ENCODE measurements at places on chromosomes 2 and 18.

DNA sequence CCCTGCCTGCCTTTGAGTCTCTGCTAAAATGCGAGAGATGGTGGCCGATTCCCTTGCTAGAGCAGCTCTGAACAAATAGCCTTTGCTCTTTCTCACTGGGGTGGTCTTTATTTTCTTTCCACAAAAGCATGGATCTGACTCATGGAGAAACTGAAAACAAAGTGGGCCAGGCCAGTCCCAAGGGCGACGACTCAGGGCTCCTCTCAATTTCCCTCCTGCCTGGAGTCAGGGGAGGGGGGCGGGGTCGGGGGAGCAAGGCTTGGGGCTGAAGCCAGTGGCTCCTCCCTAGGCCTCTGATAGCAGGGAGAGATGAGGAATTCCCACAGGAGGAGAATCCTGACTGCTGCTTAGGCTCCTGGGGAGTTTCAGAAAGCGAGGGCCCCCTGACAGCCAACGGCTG, 17.1 kb upstream of the IL1R2 start:
- DNase-seq: no peak

DNA sequence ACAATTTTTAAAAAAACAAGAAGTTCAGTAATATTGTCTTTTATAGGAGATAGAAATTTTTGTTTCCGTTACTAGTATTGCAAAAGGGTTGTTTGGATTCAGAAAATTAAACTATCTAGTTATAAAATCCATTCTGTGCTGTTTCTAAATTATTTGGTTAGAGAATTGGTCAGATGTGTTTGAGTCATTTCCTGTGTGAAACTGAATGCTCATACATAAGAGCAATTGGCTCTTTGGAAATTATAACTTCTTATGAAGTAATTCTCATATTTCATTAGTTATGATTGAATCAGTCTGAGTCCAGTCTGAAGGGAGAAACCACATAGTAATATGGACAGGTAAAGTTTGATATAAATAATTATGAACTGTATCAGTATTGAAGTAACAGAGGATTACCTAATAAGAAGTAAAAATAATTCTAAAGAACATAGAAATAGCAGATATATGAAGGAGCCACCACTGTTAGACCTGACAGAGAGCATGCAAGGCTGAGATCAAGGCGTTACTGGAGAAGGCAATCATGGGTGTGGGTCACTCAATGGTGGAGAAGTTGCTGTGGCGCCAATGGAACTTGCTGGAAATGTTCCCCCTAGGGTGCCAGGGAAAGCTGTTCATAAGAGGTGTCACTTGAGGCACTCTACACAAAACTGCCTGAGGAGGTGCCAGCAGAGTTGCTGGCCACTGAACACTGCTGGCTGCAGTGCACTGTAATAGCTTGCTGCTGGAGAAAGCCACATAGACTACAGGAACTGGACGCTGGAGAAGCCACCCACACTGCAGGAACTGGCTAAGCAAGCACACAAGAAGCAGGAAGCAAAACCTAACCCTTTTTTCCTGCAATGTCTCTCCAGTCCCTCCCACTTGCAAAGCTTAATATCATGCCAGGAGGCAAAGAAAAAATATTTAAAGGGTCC, 18.0 kb upstream of the FAP start:
- DNase-seq: no peak

- no peak for DNase-seq
These were observed 5.8 kb downstream of the PCARE start for GRCh38 chr2:29068513-29068912.

GRCh38 chr2:65098741-65099140, 31.2 kb downstream of the RAB1A start:
- DNase-seq: no peak

DNA sequence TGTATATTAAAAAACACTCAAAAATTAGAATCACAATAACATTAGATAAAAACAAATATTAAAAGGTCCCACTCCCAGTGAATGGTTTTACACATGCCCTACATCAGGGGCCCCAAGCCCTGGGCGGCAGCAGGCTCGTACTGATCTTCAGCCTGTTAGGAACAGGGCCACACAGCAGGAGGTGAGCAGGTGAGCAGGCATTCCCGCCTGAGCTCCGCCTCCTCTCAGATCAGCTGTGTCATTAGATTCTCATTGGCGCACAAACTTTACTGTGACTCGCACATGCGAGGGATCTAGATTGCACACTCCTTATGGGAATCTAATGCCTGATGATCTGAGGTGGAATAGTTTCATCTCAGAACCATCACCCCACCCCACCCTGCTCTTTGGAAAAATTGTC, 74.2 kb downstream of the MBD2 start:
- no peak for DNase-seq

GRCh38 chr2:66003931-66004330, 431.0 kb upstream of the MEIS1 start:
- no peak for DNase-seq

DNA sequence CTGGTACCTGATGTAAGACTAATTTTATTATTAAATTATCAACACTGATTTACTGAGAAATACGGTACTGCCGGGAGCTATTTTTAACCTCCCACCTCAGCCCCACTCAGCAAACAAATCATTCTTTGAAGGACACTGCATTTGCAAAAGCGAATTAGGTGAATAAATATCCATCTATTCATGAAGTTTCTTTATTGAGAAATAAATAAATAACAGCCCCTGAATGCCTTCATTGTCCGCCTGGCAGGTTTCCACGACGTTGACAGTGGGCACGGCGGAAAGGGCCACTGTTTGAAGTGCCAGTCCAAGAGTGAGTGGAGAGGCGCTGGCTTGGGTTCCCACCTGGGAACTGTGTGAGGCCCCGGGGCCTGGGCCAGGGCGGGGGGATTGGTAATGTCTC, 15.7 kb downstream of the C1QL2 start:
- no peak for DNase-seq

DNA sequence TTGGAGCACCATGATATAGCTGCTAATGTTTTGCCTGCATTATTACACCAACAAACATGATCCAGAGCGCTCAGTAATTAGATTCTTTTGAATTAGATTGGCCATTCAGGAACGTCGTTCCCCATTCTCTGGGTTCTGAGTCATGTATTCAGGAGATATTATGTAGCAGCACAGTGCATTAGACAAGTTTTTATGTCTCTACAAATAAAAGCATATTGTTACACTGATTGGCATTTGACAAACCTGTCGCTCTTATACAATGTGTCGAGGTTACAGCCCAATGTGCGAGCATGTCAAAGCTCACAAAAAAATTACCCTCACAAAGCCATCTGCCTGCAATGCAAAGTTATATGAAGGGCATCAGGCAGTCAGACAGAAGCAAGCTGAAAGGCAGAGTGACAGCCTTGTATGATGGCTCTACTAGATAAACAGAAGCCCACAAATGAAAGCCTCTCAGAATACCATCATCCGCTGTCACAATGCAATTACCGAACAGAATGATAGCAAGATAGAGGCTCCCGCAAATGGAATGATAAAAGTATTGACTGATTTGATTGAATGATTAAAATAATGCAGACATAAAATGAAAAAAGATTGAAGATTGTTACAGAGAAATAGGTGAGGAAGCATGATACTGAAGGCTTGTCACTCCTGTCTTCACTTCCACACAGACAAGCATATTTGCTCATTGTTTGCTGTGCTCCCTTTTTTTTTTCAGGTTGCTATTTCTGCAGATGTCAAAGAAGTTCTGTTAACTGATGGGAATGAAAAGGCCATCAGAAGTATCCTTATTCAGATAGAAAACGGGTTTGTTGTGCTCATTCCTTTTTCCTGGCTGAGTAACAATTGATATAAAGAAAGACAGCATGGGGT, 234.6 kb upstream of the SIX3 start:
- DNase-seq: no peak

GRCh38 chr2:29189052-29189451, 73.8 kb downstream of the CLIP4 start:
- DNase-seq: no peak

DNA sequence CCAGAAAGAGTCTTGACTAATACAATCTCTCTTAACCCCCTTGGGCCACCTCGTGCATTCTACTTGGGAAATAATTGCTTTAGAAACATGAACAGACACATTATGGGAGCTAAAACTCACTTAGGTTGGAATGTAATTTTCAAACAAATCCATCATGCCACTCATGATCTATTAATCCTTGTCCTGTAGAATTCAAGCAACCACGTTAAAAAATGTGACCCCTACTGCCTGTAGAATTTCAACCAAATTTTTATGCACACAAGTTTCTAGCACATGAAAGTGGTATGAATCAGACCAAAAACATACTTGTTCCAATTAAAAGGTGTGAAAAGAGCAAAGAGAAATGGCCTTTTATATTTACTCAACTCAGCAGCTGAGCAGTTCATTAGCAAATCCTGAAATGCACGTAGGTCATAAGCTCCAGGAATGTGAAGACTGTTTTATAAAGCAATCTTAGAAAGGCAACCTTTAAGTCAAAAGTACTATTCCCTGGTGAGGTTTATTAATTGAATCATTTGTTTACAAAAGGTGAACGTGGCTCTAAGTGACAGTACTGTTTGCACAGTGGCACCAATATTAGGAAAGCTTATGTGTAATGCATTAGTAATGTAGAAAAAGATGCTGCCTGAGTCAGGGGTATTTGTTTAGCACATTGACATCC, 459.4 kb upstream of the UBE2E3 start:
- DNase-seq: no peak

DNA sequence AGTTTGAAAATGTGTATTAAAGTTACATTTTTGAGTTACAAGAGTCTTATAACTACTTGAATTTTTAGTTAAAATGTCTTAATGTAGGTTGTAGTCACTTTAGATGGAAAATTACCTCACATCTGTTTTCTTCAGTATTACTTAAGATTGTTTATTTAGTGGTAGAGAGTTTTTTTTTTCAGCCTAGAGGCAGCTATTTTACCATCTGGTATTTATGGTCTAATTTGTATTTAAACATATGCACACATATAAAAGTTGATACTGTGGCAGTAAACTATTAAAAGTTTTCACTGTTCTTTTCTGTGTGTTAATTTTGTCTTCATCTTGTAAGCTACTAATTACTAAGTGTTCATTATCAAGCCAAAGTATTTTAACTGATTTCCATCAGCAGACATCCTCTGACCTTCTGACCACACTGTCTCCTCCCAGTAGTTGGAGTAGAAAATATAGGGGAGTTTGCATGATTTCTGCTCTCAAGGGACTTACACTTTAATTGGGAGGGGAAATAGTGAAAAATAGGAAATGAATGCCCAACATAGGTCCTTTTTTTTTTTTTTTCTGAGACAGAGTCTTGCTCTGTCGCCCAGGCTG, 4.3 kb downstream of the PMAIP1 start:
- no peak for DNase-seq

DNA sequence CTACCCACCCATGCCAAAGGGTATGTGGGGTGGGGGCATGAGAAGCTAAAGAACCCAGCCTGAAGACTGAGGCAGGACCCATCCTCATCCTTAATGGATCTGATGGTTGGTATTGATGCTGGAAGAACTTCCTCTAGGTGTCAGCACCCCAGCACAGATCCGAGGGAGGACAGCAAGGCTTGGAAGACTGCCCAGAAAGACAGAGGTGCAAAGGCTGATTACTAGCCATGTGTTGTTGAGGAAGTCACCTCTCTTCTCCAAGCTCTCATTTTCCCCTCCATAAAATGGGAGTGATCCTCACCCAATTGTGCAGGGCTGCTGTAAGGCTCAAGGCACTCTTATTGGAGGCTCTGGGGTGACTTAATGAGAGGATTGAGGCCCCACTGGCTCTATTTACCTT, 256.5 kb downstream of the CELF4 start:
- DNase-seq: no peak

GRCh38 chr2:188450732-188451483, 159.2 kb downstream of the GULP1 start:
- DNase-seq: no peak

- DNase-seq: no peak
These were observed 8.7 kb upstream of the SLC14A1 start for GRCh38 chr18:45715212-45715780.

DNA sequence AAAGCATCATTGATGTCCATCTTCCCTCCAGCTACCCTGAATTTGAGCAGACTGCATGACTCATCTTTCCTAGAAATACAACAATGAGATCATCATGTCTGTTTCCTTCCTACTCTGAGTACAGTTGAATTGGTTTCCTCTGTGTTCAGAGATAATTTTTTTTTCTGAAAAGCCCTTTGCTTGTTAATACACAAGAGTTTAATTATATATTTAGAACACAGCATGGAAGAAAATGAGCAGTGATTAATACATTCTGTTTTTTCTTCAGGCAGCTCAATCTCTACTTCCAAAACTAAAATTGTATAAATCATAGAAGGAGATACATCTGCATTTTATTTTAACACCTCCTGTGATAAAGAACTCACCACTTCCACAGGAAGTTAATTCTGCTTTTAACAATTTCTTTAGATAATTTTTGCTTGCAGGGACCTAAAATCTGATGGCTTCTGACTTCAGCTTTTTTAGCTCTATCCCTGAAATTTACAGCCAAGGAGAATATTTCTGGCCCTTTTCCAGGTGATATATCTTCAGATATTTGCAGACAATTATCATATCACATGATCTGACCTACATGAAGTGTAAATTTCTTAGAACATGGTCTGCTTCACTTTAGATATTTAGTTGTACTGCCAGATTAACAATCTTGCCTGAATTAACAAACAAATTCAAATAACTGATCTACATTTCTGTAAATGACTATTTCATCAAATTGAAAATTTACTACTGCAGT, 249.0 kb downstream of the TRIB2 start:
- DNase-seq: no peak

DNA sequence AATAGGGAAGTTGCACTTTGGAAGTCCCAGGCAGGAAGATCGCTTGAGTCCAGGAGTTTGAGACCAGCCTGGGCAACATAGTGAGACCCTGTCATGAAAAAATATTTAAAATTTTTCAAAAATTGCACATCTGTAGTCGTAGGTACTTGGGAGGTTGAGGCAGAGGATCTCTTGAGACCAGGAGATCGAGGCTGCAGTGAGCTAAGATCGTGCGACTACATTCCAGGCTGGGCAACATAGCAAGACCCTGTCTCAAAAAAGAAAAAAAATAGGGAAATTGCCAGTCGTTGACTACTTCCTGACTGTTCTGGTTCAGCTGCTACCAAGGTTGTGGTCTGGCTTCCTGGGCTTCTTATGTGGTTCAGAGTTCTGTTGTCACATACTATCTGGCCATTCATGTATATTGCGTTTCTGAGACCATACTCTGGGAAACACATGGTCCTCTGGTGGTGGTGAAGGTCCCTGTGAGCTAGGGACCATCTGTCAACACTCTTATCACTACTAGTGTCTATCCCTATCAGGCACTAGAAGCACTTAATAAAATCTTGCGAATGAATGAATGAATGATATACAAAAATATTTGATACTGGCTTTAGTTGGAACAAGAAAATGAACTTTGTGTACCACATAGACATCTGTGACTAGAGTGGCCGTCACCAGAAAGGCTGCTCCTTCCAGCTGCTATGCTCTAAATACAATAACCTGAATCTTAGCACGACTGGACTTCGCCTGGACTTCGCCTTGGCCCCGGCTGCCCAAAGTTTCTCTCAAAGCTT, 861 bp upstream of the KLHL23 start:
- no peak for DNase-seq

DNA sequence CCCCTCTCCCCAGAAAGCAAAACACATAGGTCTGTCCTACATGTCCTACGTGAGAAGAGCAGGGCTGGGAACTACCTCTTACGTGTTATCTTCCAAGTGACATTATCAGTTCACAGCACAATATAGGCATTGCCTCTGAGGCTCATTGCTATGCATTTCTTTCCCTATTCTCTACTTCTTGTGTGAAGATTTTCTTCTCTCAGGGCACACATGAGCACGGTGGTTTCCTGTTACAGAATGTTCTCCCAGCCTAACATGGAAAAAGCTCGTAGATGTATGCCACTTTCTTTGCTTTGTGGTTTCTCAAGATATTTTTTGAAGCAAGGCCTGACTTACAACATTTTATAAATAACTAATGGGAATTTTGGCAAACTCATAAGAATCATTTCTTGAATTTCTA, 19.4 kb upstream of the DSC3 start:
- DNase-seq: no peak
